ENCODE measurements at places on chromosomes 1 and 21.

GRCh38 chr1:211908453-211908852 is 77.9 kb upstream of the LPGAT1 start:
- DNase-seq = no peak

DNA sequence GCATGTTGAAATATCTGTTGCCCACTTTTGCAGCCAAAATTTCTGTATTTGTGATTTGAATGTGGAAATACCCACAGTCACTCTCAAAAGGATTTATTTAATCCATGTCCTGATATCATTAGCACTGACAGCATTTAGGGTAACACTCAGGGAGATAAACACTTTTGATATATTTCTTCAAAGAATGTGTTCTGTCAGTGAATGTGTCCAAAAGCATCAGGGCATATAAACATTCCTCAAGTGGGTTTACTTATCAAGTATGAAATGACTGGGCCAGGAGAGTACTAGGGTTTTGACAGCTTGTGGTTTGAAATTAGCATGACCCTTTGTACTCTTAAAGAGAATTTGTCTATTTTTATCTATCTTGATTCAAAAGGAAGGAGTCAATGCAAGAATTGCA is 1302.1 kb upstream of the ADGRL2 start:
- no peak for DNase-seq

- DNase-seq = no peak
Observed at GRCh38 chr1:111448482-111448917, 556 bp downstream of the WDR77 start.

DNA sequence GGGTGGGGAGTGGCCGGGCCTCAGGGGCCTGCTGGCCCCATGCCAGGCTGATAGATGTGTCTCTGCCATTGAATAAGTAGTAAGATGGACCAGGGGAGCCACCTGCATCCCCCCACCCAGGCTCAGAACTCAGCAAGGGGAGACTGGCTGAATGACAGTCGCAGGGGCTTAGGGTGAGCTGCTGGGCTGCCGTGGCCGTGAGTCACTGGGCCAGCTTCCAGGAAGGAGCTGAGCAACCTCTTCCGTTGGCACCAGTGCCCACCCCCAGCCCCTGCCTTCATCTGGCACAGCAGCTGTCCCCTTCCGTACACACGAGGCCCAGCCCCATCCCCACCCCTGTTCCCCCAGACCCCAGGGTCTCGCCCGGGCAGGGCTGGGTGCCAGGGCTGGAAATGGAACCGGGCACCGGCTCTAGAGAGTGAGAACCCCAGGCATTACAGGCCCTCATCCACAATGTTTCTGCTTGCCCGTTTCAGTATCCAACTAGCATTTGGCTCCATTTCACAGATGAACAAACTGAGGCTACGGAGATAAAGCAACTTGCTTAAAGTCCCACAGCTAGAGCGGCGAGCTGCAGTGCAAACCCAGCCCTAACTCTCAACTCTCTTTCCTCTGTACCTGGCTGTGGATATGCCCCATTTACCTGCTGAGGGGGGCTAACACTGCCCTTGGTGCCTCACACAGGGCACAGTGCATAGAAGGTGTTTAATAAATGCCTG is 10.2 kb downstream of the WNT4 start:
- no peak for DNase-seq

GRCh38 chr1:210557426-210558077 is 228.8 kb downstream of the HHAT start:
- no peak for DNase-seq

- no peak for DNase-seq
Observed at GRCh38 chr1:106875622-106876021, 180.9 kb upstream of the PRMT6 start.

DNA sequence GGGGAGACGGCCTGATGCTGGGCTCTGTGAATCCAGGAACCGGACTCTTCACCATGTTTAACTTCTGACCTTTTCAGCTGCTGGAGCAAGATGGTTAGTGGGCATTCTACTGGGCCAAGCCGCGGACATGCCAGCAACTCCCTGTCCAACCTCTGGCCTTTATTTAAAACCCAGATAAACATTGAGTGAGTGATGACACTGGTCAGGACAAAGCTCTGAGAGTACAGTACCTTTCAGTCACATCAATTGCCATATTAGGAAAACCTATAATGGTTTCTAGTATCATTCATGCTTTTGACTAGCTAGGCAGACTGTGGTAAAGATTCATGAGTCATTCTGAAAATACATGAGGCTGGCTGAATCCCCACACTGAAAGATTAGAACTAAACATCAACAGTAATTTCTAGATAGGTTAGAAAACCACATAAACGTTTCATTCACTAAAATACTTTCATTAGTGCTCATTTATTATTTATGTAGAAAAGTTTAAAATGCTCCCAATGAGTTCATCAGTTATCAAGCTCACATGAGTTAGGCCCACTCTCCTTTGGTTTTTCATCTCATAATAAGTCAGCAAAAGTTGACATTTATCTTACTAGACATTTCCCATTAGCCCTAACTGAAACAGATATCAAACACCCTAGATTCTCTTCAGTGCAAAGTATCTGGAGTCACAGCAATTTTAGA is 7.1 kb upstream of the ACTA1 start:
- no peak for DNase-seq
